ENCODE measurements at places on chromosomes 16 and 17.

GRCh38 chr16:58756650-58757332 is 22.7 kb upstream of the GOT2 start:
- no peak for DNase-seq

DNA sequence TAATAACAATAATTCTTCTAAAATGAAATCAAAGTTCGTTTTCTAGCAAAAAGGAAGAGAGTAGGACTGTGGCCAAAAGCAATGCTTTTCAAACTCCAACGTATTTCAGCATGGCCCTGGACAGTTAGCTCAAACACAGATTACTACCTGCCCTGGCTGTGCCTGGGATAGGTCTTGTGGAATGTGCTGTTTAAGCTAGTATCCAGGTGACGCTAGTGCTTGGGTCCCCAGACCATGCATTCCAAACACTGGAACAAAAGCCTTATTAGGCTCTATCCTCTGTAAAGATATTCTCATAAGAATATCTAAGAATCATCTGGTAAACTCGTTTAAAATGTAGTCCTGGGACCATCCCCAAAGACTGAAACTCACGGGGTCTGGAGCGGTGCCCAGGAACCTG is 52.6 kb upstream of the MEAK7 start:
- no peak for DNase-seq

DNA sequence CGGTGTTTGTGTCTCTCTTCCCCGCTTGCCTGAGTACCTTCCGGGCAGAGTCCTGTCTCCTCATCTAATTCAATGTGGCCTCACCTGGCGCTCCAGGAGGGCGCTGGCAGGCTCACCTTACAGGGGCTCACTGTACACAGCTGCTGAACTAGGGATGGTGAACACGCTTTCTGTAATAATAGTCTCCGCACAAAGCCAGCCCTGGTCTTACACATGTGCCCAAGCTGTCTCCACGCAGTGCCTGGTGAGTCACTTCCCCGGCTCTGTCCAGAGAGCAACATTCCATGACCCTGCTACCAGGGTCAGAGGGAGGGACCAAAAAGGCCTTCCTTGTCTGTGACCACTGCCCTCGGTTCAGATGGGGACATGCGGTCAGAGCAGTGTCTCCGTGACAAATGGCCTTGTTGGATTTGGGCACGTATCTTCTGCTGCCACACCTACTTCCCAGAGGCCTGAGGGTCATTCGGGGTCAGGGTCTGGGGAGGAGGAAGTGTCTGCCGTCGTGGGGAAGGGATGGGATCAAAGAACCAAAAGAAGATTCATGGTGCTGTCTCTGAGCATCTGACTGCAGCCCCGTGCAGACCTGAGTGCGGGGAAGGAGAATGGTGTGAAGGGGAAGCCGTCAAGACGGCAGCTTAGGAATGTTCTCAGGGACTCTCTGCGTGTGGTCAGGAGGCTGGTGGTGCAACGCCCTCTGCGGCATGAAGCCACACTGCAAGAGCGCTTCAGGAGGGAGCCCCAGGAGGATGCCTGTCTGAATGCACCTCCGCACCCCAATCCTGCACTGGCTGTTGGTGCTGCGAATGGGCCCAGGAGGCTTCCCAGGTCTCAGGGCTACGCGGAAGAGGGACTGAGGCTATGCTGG is 68.8 kb downstream of the IL21R start:
- DNase-seq = no peak

GRCh38 chr17:79655672-79656290 is 44.9 kb upstream of the RBFOX3 start:
- DNase-seq = no peak

DNA sequence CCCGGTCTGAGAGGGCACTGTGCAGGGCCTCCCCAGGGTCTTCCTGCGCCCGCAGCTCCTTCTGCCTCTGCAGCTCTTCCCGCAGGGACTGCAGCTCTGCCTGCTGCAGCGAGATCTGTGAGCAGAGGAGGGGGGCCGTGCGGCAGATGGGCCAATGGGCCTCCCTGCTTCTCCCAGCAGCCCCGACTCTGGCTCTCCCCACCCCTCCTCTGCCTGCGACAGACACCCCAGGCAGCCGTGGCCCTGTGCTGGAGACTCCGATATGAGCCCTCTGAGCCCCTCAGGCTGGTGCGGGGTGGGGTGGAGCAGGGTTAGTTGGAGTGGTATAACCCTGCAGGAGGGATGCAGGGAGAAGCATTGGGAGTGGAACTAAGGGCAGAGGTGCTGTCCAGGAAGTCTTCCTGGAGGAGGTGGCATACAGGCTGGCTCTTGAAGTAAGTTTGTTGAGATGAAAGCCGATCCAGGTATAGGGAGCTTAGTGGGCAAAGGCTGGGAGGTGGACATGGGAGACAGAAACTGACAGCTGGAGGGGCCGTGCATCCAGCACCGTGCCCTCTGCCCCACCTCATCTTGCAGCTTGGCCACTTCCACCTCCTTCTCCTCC is 5.0 kb downstream of the THOC6 start:
- no peak for DNase-seq

- peak; percentile 65 for DNase-seq
These were observed at the start of gene SMIM5 for GRCh38 chr17:75632863-75633485. TSS of gene SMIM5 (plus strand) at chr17:75633434. CDS start at chr17:75640202, 6,768 bp downstream.

- DNase-seq = no peak
These were observed 145.0 kb downstream of the CCDC182 start for GRCh38 chr17:57600074-57600473.

GRCh38 chr17:75843577-75844529 is at the start of gene UNC13D:
TSS of gene UNC13D (minus strand) at chr17:75844404. CDS start at chr17:75844337, 67 bp downstream.
- no peak for DNase-seq

DNA sequence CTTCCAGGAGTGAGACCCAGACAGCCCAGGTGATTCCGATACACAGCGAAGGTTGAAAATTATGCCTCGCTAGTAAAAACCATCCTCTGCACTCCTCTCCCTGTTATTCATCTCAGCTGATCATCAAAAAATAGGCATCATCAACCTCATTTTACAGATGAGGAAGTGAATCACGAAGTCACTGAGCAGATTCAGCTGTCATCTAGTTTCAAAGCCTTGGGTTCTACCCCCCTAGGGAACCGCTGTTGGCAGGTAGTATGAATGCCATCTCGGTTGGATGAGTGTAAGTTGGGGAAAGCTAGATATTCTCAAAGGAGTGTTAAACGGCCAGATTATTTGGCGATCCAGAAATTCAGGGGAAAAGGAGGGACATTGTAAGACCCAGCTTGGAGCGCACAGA is 2.0 kb downstream of the CRYM start:
- DNase-seq = no peak

DNA sequence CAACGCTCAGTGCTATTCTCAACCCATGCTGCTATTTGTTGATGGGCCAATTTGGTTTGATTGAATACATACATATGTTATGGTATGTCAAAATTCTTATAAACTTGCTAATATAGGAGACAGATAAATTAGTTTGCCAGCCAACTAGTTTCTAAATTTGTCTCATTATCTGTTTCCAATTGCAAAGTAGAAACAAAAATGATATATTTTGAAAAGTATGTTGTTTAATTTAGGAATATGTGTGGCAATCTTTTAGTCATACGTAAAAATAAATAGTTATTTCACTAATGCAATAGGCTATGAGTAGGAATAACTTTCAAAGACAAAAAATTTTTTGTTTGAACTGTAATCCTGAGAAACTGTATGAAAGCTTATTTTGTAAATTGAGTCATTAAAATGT is 210.6 kb upstream of the KCNJ16 start:
- no peak for DNase-seq

DNA sequence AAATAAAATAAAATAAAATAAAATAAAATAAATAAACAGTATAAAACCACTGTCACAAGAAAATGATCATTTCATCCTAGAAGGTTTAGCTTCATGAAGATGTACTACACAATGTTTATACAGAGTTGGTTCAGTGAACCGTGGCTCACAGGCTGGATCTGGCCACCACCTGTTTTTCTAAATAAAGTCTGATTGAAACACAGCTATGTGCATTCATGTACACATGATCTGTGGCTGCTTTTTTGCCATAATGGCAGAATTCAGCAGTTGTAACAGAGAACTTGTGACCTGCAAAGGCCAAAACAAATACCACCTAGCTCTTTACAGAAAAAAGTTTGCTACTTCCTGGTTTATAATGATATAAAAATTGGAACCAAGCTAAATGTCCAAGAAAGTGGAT is 12.6 kb upstream of the RPRML start:
- no peak for DNase-seq

DNA sequence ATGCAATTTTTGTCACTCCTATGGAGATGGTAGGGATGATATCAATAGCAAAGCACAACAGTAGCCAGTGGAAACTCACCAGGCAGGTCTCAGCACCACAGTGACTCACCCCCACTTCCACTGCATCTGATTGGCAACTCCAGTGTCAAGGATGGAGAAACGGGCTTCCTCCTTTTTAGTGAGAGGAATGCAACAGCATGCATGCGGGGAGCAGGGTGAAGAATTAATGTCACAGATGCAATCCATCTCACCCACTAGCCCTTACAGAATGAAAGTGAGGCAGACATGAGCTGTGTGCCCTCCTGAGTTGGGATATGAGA is 467.0 kb upstream of the C16orf82 start:
- no peak for DNase-seq

DNA sequence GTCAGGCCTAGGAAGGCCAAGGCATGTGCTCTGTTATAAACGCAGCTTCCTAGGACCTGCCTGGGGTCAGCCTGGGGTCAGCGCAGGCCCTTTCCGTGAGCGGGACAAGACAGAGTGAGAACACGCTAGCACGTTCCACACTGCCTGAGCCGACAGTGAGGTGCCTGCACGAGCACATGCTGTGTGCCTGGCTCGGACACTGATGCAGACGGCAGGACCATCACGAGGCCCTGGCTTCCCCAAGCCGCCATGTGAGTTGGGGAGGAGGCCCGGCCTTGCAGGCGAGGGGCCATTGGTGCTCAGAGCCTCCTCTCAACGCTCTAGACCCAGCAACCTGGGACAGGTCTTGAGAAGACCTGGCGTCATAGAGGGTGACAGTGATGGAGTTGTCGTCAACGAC is 9.1 kb downstream of the TMEM204 start:
- DNase-seq = no peak

GRCh38 chr17:55661963-55662834 is 60.5 kb downstream of the TMEM100 start:
- DNase-seq = no peak

GRCh38 chr17:35103271-35103670 is 16.4 kb downstream of the RAD51D start:
- DNase-seq = no peak

- DNase-seq = no peak
These were observed 20.2 kb downstream of the DNASE1 start for GRCh38 chr16:3674513-3675295.

DNA sequence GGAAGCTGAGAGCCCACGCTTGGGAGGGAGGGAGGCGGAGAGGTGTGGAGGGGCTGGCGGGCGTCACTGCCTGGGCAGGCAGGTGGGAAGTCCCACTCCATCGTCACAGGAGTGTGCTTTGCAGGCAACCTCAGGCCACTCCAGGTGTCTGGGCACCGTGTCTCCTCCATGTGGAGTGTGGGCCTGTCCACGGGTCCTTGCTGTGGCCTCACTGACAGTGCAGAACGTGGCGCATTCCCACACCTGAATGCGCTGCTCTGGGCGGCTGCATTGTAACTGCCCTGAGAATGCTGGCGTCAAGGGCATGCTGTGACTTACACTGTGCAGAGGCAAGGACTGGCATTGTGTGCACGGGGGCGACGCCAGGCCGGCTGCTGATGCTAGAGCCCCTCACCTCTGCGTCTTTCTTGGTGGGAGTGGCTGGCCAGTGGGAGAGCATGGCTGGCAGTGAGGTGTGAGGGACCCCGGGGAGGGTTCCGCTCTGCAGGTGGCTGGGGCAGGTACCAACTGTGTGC is 66.4 kb downstream of the BANP start:
- no peak for DNase-seq

DNA sequence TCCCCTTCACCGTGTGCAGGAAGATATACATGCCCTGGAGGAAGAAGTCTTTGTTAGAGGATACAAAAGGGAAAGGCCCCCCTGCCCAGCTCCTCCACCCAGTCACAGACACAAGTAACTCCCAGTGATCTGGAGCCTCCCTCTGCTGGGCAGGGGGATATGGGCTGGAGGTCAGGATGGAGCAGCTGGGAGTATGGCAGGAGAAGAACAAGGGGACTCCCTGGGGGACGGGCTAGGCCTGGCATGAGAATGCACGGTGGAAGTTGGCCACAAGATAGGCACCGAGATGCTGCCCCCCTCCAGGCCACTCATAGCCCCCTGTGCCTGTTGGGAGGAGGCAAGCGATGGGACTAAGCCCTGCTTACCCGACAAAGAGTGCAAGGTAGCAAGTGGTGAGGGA is 4.2 kb downstream of the ORMDL3 start:
- DNase-seq = no peak

All from activated naive CD8-positive, alpha-beta T cell treated with anti-CD3 and anti-CD28 coated beads, Interleukin-2, amount 50 U/mL, for 16 hours (primary cell).